ENCODE measurements at places on chromosomes 7 and 10. TPM values are rescaled to one million over a fixed set of nuclear protein-coding genes. Genes with fewer than 3 reads are reported as not detected.

DNA sequence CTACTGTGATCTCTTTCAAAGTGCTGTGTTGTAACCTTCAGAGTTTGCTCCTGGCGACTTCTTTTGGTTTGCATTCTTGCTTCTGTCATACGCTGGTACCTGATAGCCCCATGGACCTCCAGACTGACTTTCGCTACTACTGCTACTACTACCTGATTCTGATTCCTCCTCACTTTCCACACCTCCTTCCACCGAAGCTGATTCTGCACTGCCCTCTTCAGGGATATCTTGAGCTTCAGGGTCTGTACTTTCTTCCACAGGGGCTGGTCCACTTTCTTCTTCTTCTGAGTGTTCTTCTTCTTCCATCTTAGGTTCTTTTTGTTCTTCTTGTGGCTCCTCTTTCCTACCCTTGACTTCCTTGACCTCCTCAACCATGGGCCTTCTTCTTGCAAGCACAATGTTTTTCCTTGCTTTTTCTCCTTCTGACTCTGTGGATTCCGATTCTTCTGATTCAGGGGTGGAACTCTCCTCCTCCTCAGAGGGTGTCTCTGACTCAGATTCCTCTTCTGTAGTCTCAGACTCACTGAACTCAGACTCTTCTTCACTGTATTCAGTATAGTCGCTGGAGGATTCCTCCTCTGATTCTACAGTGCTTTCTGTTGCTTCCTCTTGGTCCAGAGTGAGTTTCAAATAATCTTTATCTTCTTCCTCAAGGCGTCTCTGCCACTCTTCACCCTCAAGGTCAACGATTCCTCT is 992.2 kb downstream of the PCDH15 start:
- DNase-seq, result no peak

- no peak for DNase-seq
These were observed 447.4 kb upstream of the PFKP start for GRCh38 chr10:2619916-2620315.

DNA sequence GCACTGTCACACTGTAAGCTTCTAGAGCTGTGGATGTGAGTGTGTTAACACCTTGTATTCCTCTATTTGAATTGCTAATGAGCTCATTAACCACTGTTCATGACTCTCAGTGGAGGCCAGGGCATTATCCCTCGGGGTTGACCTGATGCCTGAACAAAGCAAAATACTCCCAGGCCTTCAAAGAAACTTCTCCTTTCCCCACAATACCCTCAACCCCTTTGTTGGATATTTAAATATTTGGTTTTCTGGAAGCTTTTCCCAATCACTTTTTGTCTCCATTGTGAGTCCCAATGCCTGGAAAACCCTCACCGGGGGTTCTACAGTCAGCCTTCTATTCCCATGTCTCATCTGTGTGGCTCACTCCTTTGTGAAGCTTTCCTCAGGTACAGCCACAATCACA is 780.1 kb downstream of the PHTF2 start:
- DNase-seq, result no peak

DNA sequence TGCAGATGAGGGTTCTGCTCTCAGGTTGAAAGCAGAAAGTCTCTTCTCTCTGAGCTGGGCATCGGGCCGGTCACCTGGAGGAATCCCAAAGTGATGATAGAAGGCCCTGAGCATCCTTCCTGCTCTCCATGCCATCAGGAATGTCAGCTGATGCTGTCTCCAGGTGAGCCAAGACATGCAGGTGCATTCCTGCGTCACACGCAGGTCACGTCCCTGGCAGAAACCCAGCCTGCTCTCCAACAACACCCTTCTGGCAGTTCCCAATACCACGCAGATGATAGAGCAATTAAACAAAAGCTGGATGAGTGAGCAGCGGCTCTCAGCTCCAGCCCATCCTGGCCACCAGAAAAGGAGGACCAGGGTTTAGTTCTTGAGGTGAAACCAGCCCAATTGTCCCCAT is 6.9 kb upstream of the WIPI2 start:
- DNase-seq, result no peak

GRCh38 chr10:86073199-86073977 is 293.2 kb downstream of the GRID1 start:
- no peak for DNase-seq

STEAP1B gene
- total RNA-seq, result 2.0 TPM

TMEM229A gene
- total RNA-seq, result not detected

Data from skin of body (tissue), 3 donors.